Stimulated activated memory B cell treated with anti-CD40 and anti-IgM and Interleukin-4, amounts not matched to agents 10 μg/mL and 1 μg/mL and 100 μg/mL, for 72 hours (primary cell): ENCODE measurements at places on chromosomes 13 and 19.

GRCh38 chr13:96540670-96541069, 450.8 kb downstream of the HS6ST3 start:
- no peak for ATAC-seq

DNA sequence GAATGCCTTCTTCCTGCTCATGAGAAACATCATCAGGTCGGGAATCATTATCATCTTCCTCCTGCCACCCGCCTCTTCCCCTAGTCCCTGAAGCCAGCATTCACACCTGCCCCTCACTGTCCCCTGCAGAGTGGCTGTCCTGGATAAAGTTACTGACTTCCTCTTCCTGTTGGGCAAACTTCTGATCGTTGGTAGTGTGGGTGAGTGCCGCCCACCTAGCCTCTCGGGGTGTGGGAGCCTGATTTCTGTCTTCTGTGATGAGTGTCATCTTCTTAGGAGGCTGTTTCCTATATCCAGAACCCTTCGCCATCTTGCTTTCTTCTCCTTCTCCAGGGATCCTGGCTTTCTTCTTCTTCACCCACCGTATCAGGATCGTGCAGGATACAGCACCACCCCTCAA, 12.5 kb downstream of the SLC44A2 start:
- ATAC-seq: no peak

DNA sequence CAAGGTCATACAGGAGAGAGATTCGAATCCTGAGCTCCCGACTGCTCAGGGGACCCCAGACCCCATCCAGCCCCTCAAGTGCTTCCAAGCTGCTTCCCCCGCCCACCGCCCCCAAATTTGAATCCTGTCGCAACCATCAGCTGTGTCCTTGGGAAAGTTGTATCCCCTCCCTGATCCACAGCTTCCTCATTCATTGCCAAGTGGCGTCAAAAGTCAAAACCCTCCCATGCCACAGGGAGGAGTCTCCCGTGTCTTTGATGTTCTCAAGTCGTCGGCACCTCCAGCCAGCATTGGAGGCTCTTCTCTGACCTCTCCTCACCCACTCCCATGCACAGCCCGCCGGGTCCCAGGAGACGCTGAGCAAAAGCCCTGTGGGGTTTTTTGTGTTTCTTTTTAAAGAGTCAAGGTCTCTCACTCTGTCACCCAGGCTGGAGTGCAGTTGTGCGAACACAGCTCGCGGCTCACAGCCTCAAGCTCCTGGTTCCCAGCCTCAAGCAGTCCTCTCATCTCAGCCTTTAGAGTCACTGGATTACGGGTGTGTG, 2.8 kb upstream of the IFI30 start:
- peak; percentile 50 for ATAC-seq

GRCh38 chr13:30866677-30867076, 39.4 kb upstream of the MEDAG start:
- ATAC-seq: no peak

GRCh38 chr19:47608969-47609905, at the start of gene BICRA:
Gene BICRA, plus strand, starts transcription at chr19:47609134. Its CDS starts 64,441 bp downstream, at chr19:47673575.
- peak; percentile 83 for ATAC-seq

DNA sequence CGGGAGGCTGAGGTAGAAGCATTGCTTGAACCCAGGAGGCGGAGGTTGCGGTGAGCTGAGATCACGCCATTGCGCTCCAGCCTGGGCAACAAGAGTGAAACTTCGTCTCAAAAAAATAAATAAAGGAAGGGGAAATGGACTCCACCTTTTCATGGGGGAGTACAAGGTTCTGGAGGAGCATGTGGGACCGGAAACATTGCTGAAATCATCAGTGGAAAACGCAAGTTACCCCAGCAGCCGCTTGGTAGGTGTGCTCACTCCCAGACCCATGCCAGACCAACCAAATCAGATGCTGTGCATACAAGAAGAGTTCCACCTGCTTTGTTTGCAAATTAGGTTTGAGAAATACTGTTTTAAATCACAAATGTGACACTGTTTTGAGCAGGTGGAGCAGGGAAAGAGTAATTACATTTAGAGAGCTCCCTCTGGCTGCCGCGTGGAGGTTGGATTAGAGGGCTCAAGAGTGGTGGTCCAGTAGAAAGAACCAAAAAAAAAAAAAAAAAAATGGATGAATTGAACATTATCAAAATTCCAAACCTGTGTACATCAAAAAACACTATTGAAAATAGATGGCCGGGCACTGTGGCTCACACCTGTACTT, 4.9 kb downstream of the ERICH4 start:
- no peak for ATAC-seq

DNA sequence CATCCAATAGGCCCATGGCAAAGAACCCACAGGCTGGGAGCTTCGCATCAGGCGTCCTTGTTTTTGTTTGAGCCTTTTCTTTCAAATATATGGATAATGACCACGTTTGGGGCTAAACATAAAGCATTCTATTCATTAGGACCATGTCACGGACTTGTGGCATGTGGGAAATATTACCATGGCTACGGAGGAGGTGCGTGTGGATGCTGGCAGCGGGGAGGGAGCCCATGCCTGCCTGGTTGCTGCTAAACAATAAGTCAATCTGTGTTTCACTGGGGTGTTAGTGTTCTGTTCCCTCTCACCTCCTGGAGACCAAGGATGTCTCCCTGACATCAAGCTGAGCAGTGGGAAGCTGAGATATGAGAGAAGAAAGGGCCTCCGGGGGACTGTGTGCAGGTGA, 121.1 kb downstream of the IRS2 start:
- ATAC-seq: no peak

DNA sequence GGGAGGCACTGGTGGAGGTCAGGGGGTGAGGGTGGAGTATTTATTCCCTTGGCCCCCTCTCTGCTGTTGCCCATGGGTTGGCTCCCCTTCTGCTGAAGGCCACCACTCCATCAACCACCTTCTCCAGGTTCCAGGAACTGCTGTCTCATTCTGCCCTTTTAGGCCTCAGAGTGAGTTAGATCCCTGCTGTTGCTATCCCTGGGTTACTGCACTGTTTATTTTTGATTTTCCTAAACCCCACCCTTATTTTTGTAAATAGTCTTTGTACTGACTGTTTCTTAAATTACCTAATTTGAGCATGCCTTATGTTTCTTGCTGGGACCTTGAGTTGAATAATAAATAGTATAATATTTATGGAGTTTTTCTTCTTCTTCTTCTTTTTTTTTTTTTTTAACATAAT, 132.8 kb downstream of the RGCC start:
- ATAC-seq: no peak

DNA sequence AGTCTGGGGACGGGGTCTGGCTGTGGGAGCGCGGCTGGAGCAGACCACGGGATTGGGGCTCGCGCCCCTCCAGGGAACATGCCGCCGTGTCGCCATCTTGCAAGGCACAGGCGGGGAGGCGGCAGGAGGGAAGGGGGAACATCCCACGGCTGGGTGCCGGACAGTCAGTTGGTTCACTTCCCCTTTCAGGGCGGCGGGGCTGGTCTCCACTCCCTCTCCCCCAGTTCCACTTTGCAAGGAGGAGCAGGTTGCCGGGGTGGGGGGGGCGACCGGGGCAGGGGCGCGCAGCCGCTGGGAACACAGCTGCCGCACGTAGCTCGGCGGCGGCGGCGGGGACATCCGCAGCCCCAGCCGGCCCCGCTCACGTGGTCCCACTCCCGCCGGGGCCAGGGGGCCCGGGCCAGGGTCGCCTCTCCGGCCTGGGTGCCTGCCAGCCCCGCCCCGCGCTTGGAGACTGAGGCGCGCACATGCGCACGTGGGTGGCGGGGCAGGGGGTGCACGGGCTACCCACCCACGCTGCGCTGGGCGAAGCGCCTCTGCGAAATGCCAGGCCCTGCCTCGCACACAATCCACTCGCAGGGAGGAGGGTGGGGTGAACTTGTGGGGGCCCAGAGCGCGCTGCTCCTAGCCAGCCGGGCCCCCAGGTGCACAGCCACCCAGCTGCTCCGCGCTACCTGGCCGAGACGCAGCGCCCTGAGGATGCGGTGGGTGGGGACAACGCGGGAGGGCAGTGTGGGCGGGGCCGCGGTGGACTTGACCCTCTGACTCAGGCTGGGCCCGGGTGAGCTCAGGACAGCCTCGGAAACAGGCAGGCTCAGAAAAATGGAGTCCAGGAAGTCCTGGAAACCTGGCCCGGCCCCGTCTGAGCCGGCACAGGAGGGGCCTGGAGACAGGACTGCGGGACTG, 6.4 kb downstream of the KLF16 start:
- peak; percentile 68 for ATAC-seq

- no peak for ATAC-seq
These were observed 383.7 kb downstream of the HS6ST3 start for GRCh38 chr13:96473526-96474180.

DNA sequence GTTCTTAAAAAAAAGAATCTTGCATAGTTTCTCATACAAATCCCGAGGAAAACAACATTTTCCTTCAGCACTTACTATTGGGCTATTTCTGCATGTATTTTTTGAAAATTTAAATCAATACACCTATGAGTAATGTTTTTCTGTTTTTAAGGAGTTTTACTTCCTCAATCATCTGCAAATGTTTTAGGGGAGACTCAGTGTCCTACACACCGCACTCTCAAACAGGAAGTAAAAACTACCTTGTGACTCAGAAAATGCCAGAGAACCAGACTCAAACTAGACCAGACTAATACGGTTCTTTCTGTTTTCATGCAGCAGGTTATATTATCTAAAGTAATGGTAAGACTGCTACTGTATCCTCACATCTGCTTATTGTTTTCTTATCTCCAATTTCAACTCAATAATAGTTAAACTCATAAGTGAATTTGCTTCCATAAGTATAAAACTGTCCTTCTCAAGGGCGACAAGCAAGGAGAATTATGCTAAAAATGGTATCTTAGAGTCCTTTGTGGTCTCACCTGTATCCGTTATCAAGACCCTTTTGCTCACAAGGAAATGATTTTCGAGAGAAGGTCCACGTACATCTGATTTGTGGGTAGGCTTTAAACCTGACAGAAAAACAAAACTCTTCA, 52.5 kb downstream of the FLT3 start:
- ATAC-seq: peak; percentile 95

DNA sequence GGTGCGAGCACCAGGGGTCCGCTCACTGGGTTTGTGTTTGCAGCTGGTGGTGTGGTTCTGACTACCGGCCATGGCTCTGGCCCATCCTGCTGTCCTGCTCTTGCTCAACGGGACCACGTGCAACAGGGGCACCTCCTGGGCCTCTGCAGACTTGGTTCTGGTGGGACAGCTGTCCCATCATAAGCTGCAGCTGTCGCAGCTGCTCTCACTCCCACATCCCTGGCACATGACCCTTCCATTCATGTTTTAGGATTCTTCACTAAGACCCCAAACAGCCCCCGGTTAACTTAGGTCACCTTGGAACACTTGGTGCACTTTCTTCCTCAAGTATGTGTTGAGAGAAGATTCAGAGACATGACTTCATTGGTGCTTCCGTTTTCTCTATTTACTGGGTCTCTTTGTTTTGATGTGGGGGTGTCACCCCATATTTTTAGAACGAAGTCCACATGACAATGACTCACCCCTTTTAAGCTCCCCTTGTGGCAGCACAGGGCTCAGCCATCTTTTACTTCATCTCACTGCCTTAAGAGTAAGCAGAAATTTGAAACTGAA, 68.4 kb upstream of the ARHGEF7 start:
- ATAC-seq: peak; percentile 69

- peak; percentile 52 for ATAC-seq
These were observed 11.0 kb downstream of the CYTH2 start for GRCh38 chr19:48480183-48480557.

DNA sequence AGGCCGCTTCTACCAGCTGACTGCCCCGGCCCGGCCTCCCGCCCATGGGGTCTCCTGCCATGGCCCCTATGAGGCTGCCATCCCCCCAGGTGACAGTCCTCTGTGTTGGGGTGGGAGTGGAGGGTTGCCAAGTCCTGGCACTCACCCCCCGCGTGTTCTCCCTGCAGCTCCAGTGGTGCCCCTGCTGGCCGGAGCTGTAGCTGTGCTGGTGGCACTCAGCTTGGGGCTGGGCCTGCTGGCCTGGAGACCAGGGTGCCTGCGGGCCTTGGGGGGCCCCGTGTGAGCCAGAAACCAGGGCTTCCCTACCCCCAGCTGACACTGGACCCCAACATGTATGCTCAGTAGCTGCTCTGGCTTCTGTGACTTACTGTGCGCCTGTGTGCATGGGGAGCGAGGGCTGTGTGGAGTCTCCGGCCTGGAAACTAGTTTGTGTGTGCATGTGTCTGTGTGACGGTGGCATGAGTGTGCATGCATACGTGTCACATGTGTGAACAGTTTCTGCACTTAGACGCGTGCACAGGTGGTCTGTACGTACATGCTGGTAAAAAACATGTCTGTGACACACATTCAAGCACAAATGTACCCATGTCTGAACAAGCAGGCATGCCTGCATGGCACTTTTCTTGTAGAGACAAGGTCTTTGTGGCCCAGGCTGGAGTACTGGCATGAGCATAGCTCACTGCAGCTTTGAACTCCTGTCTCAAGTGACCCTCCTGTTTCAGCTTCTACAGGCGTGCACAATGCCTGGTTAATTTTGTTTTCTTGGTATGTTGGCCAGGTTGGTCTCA, 4.9 kb downstream of the ACP4 start:
- peak; percentile 18 for ATAC-seq

DNA sequence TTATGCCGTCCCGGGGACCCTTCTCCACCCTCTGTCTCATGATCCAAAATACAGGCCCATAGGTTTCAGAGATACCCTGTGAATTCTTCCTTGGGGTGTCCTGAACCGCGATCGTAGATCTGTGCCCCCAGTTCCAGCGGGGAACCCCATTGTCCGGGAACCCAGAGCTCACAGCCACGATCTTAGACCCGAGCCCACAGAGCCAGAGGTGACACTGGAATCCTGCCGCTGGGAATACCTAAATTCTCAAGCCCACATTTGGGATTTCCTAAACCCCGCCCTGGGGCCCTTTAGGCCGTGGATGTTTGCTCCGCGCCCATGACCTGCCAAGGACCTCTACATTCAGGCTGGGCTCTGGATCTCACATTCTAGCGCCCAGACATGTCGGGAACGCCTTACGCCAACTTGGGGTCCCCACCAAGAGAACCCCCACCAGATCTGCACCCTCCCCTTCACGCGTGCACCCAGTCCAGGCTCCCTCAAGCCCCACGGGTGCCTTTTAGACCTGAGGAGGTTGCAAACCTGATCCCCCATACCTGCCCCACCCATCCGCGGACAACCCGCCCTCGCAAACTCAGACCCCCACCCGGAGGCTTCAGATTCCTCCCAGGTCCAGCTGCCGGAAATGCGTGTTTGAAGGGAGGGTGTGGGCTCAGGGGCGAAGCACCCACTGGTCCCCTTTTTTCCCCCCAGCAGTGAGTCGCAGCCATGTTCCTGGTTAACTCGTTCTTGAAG, 605 bp downstream of the CAPNS1 start:
- ATAC-seq: peak; percentile 44

DNA sequence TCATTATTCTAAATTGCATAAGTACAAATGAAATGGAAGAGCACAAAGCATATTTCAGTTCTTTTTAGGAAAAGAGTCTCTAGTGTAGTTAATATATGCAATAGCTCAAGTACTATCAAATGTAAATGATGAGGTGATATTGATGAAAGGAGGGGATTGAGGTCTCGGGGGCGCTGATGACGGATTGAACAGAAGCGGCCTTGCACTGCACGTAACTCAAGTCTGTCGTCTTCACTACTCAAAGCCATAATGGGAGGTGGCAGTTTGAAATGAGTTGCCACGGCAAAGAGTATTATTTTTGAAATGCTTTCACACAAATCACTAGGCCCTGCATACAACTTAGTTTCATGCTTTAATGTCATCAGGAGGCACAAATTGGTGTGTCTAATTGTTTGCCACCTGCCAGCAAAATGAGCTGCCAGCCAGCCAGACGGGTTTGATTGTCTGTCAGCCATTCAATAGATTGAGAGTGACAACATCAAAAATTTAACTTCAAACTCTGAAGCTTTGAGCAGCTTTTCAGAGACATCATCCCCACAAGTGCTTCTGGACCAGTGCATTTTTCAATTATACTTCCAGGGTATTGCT, 256.6 kb downstream of the NBEA start:
- ATAC-seq: no peak
